ENCODE measurements at places on chromosomes 11 and 22. TPM values are rescaled to one million over a fixed set of nuclear protein-coding genes. Genes with fewer than 3 reads are reported as not detected.

DNA sequence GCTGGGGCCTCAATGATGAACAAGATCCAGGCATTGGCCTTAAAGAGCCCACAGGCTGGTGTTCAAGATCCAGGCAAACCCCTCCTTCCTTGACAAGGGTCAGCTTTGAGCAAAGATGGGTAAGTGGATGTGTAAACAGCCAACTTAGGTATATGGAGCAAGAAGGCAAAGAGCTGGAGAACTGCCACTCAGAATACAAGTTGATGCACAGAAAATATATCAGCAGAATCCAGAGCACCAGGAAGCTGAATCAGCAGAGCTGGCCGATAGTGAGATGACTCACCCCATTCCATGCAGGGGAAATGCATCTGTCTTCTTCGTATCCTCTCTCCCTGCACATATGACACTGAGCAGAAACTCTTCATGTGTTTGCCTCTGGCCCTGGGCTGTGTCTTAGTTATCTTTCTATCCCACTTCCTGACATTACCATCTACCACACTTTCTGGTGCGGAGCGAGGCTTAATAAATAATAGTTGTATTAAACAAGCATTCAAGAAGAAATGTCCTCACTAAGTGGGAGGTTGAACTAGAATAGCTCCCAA, 57.8 kb downstream of the ENDOD1 start:
- no peak for DNase-seq

DNA sequence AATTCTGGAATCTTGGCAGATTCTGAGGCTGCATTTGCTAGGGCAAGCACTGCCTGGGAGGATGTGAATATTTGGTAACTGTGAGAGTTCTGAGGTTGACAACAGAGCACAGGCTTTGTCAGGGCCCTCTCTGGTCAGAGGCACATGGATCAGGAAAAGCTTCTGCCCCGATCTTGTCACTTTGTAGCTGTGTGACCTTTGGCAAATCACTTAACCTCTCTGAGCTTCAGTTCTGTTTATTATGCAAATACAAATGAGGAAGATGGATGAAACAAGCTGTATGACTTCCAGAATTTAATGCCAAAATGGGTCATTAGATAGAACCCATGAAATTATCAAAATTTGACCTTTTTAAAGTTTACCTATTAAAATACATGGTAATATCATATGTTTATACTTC, 94.9 kb downstream of the SEZ6L start:
- no peak for DNase-seq

Gene SF3A1
- 152 TPM for polyA plus RNA-seq

Gene ANO3
- polyA plus RNA-seq: 4.0 TPM

- no peak for DNase-seq
These were observed 426.9 kb downstream of the SOX6 start for GRCh38 chr11:15929371-15929901.

DNA sequence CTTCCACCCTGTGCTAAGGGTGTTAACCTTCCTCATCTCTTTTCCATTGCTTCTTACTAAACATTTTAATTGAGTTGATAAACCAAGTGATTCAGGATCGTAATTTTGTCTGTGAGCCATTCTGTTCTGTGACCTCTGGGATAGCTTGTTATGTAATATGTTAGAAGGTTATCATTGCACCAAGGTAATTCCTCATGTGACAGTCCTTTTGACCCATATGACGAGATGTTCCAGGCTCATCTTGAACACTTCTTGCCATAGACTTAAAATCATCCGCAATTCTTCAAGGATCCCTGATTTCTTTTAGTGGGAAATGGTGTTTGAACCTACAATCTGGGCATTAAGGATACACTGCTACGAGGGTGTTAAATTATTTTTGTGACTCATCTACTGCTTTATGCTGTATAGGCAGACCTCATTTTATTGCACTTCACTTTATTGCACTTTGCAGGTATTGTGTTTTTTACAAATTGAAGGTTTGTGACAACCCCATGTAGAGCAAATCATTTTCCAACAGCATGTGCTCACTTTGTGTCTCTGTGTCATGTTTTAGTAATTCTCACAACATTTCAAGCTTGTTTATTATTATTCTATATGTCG, 19.0 kb upstream of the MPZL2 start:
- no peak for DNase-seq

DNA sequence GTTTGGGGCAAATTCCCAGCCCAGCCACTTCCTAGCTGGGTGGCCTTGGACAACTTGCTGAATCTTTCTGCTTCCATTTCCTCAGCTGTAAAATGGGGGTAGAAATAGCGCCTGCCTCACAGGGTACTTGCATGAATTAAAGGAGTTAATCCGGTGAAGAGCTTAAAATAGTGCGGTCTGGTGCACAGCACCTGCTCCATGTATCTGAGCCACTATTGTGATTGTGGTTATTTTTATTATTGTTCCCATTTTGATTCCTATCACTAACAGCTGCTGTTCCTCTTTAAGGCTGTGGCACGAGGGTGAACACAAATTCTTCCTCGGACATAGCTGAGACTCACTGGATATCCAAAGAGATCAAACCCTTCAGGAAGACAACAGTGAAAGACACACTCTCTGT, 46.9 kb upstream of the TP53I11 start:
- no peak for DNase-seq

DNA sequence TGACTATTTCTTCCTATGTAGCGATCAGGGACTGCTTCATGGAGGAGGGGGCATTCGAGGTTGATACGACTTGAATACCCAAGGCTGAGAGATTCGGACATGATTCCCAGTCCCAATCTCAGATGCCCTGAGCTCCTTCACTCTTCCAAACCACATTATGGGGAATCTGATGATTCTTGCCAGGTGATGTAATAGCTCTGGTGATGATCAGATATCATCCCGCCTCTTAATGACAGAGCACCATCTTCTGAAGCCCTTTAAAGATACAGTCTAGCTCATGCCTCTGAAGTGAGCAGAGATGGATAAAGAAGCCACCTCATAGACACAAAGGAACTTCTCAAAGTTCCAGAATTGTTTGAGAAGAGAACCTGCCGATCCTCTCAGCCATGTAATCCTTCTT, 8.9 kb upstream of the CLMP start:
- no peak for DNase-seq

Gene ROM1
- 6.9 TPM for polyA plus RNA-seq

- DNase-seq: no peak
These were observed 7.5 kb upstream of the MICAL3 start for GRCh38 chr22:18031695-18032454.

Gene TKFC
- polyA plus RNA-seq: 63.9 TPM

DNA sequence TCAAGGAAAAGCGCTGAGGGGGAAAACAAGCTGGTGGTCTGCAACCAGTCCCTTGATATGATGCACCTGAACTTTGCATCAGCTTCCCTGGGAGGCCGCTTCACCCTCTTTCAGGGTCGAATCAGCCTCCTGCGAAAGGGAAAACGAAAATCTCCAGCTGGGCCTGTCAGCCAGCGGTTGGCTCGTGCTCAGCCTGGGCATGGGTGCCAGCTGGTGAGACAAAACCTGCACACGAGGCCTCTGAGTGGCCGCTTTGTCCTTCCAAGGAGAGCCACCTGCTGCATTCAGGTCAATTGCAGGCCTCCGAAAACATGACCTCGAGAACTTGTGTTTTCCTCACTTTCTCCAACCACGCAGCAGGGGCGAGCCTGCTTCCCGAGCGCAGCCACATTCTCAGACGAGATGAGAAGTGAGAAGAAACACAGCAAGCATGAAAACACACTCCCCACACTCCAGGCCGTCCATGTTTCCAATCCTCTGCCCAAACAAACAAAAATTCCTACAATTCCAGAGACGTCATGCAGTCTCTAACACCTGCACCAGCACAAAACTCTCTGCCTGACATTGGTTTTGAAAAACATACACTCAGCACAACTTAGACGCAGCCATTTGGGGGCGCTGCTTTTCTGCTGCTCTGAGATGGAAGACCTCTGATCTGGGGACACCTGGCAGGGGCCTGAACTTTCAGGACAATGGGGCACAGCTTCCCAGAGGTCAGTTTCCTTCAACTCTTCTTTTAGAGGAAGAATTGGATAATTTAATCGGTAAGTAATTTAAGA, 77.1 kb downstream of the DHCR7 start:
- DNase-seq: no peak

All from left renal pelvis (tissue), 4 donors.